ENCODE measurements at places on chromosomes 3 and 15.

DNA sequence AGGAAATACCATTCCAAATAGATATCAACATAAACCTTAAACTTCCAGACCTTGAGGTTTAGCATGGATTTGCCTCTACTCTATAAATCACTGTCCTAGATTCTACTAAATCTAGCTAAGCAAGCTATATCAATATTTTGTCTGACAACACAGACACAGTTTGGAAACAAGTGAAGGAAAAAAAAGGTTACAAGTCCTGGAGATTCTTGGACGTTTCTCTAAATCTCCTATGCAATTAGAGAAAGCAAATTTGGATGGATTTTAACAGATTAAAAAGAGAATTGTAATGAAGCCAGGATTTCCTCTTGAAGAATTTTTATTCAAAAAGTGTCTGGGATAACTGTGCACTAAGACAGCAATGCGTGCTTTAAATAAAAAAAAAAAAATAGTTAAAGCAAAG is 441.1 kb upstream of the DPH6 start:
- DNase-seq = no peak

- peak; percentile 4 for DNase-seq
Observed at GRCh38 chr3:42979044-42979972, at the start of gene GASK1A. TSS of gene GASK1A (plus strand) at chr3:42979311. CDS start at chr3:42979643, 332 bp downstream.

GRCh38 chr15:70376929-70377691 is 279.4 kb upstream of the TLE3 start:
- no peak for DNase-seq

- DNase-seq = no peak
Observed at GRCh38 chr3:76826861-76827260, 213.0 kb upstream of the ROBO2 start.

- DNase-seq = no peak
Observed at GRCh38 chr3:183931881-183932280, 47.2 kb upstream of the PARL start.

DNA sequence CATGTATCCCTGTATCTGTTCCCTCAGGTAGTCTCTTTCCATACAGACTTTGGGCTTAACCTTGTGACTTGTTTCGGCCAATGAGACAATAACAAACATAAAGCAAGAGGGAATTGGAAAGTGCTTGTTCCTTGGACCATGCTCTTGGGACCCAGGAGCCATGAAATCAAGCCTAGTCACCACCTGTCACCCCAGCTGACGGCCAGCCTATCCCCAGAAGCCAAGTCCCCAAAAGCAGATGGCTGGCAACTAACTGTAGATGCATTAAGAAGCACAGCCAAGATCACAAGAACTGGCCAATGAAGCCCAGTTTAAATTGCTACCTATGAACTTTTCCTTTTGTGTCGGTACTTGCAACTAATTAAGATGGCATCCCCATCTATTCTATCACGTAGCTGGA is 822.0 kb downstream of the CADM2 start:
- no peak for DNase-seq

DNA sequence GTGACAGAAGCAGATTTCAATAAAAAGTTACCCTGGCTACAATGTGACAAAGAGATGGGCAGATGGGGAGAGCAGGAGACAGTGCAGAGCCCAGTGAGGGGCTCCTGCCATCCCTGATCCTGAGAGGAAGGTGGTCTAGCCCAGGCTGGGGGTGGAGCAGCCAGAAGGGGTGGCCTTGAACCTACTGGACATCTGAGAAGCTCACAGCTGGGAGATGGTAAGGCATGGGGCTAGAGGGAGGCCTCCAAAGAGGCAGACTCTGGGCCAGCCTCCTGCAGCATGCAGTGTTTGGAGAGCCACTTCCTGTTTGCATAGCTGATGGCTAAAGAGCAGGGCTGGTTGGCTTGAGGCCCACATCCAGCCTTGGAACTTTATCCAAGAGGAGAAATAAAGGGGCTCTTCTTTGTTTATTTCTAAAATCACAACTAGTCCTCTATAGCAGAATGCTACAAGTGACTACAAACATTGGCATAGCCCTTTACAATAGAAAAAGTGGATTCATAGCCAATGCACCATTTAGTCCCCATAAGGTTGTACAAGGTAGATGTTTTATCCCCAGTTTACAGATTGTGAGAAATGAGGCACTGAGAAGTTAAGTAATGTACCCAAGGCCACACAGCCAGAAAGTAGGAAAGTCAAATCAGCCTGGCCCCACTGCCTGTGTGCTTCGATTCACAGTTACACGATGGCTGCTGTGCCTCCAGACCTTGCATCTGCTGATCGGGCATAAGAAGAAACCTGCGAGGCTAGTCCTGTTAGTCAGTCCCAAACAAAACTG is 4.6 kb downstream of the EFCC1 start:
- DNase-seq = no peak

DNA sequence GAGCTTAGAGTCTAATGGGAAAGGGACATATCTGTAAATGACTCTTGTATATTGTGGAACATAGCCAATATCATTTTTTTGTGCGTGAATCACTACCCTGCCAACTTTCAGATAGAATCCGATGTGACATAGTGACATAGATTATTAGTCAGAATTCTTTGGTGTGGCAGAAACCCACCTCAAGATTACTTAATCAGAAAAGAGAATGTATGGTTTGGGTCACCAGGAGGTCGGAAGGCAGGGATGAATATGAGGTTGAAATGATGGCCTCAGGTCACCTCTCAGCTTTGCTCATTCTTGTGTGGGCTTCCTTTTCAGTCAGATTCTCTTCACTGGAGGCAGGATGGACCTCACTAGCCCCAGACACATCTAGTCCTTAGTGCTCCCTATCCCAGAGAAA is 41.4 kb downstream of the SNAPC5 start:
- no peak for DNase-seq

GRCh38 chr3:60552581-60552980 is 698.7 kb downstream of the FHIT start:
- no peak for DNase-seq

- DNase-seq = no peak
Observed at GRCh38 chr3:174662653-174663052, 196.5 kb upstream of the NAALADL2 start.

DNA sequence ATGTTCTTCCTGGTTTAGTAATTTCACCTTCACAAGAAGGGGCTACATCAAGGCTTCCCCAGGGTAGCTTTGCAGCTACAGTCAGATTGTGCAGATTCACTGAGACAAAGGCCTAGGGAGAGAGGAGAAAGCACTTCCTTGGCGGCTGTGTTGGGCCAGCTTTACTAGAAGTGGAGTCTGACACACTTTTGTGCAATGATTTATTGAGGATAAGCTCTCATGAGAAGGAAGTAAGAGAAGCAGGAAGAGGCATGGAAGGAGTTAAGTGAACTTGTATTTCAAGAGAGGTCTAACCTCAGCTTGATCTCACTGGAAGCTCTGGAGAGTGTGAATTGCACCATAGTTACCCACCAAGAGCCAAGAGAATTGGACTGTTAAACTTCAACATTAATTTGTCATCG is 78.9 kb downstream of the TGFBR2 start:
- DNase-seq = no peak

DNA sequence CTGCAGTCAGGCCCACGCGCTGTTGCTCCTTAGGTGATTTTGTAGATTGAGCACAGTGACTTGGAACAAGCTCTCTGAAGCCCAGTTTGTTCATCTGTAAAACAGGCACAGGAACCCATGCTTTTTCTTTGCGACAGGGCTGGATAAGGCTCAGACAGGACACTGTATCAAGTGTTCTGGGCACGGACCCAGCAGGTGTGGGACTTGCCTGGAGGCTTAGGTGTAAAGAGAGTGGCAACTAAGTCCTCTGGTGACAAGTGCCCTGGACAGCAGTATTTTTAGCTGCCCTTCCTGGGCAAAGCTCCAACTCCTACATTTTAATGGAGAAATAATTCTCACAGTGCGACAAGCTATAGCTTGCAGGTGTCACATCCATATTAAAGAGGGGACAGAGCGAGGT is 32.2 kb downstream of the CD276 start:
- no peak for DNase-seq
